ENCODE measurements at places on chromosomes 7 and 10.

- peaks cover 20% of the 10 kb centered on the region for H3K27me3 ChIP-seq
Observed at GRCh38 chr7:138935465-138936011, 45.7 kb downstream of the KIAA1549 start.

DNA sequence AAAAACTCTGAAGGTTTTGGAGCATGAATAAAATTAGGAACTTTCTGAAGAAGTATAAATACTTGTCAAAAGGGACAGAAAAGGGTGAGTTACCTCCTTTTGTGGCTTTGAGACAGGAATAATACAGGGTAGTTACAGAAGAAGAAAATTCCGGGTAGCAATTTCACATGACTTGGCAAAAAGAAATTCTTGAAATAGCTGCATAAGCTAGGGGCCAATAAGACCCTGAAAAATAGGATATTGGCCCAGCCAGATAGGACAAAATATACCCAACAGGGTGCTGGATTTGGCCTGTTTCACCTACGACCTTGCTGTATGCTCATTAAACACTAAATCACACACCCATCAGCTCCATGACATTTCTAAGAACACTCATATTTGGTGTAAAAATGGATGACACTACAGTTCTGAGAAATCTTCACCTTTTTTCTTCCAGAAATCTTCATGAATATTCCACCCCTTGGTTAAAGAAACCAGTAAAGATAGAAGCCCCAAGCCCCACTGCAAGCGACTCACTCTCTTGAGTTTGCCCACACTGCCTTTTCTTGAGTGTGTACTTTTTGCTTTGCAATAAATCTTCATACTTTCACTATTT is 362.7 kb downstream of the SEMA3D start:
- H3K36me3 ChIP-seq: no peaks in the 10 kb centered on the region
- no peak overlapping the region for H3K4me3 ChIP-seq
- H3K4me1 ChIP-seq: no peaks in the 10 kb centered on the region
- no peak for DNase-seq
- no peak overlapping the region for H3K27ac ChIP-seq

DNA sequence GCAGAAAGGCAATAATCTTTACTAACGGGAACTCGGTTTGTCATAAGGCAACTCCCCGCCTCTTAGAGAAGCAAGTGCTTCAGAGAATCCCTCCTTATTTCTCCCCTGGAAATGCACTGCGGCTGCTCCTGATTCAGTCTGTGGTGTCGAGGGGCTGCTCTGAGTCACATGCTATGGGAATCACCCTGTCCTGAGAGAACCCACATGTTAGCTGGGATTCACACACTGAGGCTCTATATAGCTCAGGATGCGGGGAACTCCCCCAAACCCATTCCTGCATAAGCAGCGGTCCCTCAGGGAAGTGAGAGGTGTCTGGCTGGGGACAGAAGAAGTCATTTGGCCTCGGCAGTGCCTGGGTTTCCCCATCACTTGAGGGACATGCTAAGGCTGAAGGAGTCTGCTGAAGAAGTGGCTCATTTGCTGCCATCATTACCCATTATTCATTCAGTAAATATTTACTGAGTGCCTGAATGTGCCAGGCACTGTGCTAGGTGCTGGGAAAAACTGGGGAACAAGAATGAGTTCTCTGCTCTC is 87.5 kb downstream of the ATXN7L1 start:
- H3K27ac ChIP-seq: no peak overlapping the region
- no peak overlapping the region for H3K4me3 ChIP-seq
- peaks cover 12% of the 10 kb centered on the region for H3K4me1 ChIP-seq
- H3K27me3 ChIP-seq: peaks cover 3% of the 10 kb centered on the region

- DNase-seq: no peak
- no peak overlapping the region for H3K4me3 ChIP-seq
- H3K27ac ChIP-seq: no peak overlapping the region
- peaks cover 3% of the 10 kb centered on the region for H3K4me1 ChIP-seq
Observed at GRCh38 chr7:95631527-95631926, 35.2 kb upstream of the PDK4 start.

DNA sequence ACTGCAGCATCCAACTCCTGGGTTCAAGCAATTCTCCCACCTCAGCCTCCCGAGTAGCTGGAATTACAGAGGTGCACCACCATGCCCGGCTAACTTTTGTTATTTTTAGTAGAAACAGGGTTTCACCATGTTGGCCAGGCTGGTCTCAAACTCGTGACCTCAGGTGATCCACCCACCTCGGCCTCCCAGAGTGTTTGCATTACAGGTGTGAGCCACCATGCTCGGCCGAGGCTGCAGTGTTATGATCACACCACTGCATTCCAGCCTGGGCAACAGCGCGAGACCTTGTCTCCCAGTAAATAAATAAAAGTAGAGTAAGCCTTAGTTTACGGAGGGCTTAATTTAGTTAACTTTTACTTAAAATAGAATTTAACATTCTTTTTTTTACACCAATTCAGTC is 23.7 kb upstream of the IGF2BP3 start:
- H3K27me3 ChIP-seq: no peaks in the 10 kb centered on the region
- H3K4me3 ChIP-seq: no peak overlapping the region
- peaks cover 7% of the 10 kb centered on the region for H3K4me1 ChIP-seq
- H3K27ac ChIP-seq: no peak overlapping the region
- H3K36me3 ChIP-seq: peaks cover 6% of the 10 kb centered on the region

GRCh38 chr10:88076027-88076880 is 212.8 kb downstream of the PTEN start:
- no peak for DNase-seq
- H3K4me1 ChIP-seq: peaks cover 6% of the 10 kb centered on the region
- H3K4me3 ChIP-seq: no peak overlapping the region
- no peak overlapping the region for H3K27ac ChIP-seq
- no peaks in the 10 kb centered on the region for H3K36me3 ChIP-seq

- peaks cover 8% of the 10 kb centered on the region for H3K4me1 ChIP-seq
- H3K27ac ChIP-seq: no peak overlapping the region
- H3K4me3 ChIP-seq: no peak overlapping the region
- H3K27me3 ChIP-seq: no peaks in the 10 kb centered on the region
- no peak for DNase-seq
- no peaks in the 10 kb centered on the region for H3K36me3 ChIP-seq
Observed at GRCh38 chr7:157656195-157656769, 319.5 kb downstream of the DNAJB6 start.

DNA sequence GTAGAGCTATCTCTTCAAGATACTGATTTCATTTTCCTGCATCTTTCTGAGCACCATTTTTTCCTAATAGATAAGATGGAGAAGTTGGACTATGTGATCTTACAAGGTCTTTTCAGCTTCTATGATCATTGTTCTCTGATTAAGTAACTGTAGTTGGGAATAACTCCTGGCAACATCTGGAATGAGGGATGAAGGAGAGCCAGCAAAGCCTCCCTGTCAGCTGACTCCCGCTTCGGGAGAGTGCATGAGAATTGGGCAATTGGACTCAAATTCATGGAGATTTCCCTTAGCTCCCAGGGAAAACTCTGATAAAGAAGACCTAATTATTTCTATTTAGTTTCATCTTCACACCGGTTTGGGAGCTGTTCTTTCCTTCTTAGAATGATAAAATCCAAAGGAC is 146.1 kb downstream of the CCDC71L start:
- no peak overlapping the region for H3K4me3 ChIP-seq
- no peaks in the 10 kb centered on the region for H3K36me3 ChIP-seq
- no peak for DNase-seq
- H3K4me1 ChIP-seq: no peaks in the 10 kb centered on the region

GRCh38 chr10:17394854-17395253 is 59.5 kb downstream of the ST8SIA6 start:
- H3K4me3 ChIP-seq: no peak overlapping the region
- no peak for DNase-seq
- H3K27me3 ChIP-seq: peaks cover 5% of the 10 kb centered on the region
- no peak overlapping the region for H3K27ac ChIP-seq
- no peaks in the 10 kb centered on the region for H3K36me3 ChIP-seq
- H3K4me1 ChIP-seq: no peaks in the 10 kb centered on the region

GRCh38 chr7:45644237-45644636 is 70.1 kb downstream of the ADCY1 start:
- no peaks in the 10 kb centered on the region for H3K27me3 ChIP-seq
- DNase-seq: no peak

GRCh38 chr7:78601728-78602127 is 803.2 kb downstream of the PHTF2 start:
- DNase-seq: no peak
- H3K4me3 ChIP-seq: no peak overlapping the region
- no peaks in the 10 kb centered on the region for H3K4me1 ChIP-seq

- no peak overlapping the region for H3K4me3 ChIP-seq
- no peak for DNase-seq
- peaks cover 14% of the 10 kb centered on the region for H3K27me3 ChIP-seq
Observed at GRCh38 chr7:36023033-36023560, 130.0 kb upstream of the EEPD1 start.

DNA sequence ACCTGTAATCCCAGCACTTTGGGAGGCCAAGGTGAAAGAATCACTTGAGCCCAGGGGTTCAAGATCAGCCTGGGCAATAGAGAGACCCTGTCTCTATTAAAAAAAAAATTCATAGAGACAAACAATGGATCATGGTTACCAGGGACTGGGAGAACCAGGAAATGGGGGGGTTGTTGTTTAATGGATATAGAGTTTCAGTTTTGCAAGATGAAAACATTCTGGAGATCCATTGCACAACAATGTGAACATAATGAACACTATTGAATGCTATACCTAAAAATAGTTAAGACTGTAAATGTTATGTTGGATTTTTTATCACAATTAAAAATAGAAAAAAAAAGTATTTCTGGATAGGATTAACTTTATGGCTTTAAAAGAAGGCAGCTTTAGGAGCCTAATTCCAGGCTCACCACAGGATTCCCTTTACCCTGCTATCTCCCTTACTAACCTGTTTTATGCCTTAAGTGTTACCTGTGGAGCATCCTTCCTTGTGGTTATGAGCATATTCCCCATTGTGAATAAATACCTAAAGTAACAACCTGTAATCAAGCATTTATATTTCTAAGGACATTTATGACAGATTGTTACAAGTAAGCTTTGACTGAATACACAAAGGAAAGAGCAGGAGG is 45.1 kb upstream of the SGCE start:
- H3K27me3 ChIP-seq: no peaks in the 10 kb centered on the region
- no peak overlapping the region for H3K27ac ChIP-seq
- no peaks in the 10 kb centered on the region for H3K36me3 ChIP-seq
- H3K4me1 ChIP-seq: no peaks in the 10 kb centered on the region
- no peak overlapping the region for H3K4me3 ChIP-seq
- DNase-seq: no peak

GRCh38 chr10:24370877-24371276 is 161.9 kb downstream of the KIAA1217 start:
- DNase-seq: no peak
- no peak overlapping the region for H3K27ac ChIP-seq
- no peak overlapping the region for H3K4me3 ChIP-seq
- no peaks in the 10 kb centered on the region for H3K4me1 ChIP-seq

DNA sequence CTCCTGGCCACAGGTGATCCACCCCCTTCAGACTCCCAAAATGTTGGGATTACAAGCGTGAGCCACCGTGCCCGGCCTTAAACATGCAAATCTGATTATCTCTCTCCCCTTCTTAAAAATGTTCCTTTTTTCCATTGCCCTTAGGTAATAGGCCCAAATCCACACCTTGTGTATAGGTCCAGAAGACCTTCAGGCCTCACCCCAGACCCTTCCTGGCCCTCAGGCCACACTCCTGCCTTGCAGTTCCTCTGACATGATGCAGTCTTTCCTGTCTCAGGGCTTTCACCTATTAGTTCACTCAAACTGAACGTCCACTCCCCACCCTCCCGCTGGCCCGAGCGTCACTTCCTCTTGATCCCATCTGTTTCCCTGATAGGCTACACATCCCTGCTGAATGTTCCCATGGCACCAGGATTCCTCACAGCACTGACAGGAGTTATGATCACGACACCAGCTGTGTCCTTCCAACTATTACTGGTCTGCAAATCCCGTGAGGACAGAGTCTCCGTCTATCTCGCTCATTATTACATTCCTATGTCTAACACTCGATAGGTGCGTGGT is 46.4 kb downstream of the DENND2A start:
- no peak overlapping the region for H3K4me3 ChIP-seq
- H3K4me1 ChIP-seq: peaks cover 4% of the 10 kb centered on the region
- no peaks in the 10 kb centered on the region for H3K36me3 ChIP-seq
- peaks cover 20% of the 10 kb centered on the region for H3K27me3 ChIP-seq
- no peak overlapping the region for H3K27ac ChIP-seq
- no peak for DNase-seq

- peak; percentile 33 for DNase-seq
- H3K27ac ChIP-seq: no peak overlapping the region
- H3K27me3 ChIP-seq: no peaks in the 10 kb centered on the region
- H3K4me3 ChIP-seq: no peak overlapping the region
Observed at GRCh38 chr7:102412548-102412947, 16.4 kb downstream of the PRKRIP1 start.

- no peak overlapping the region for H3K27ac ChIP-seq
- H3K36me3 ChIP-seq: no peaks in the 10 kb centered on the region
- no peaks in the 10 kb centered on the region for H3K27me3 ChIP-seq
- H3K4me3 ChIP-seq: no peak overlapping the region
Observed at GRCh38 chr10:71550628-71551027, 153.9 kb downstream of the CDH23 start.

All from activated T-helper 2 cell treated with anti-CD3 and anti-CD28 coated beads, Interferon-gamma antibody, Interleukin-2, Interleukin-4, amounts not matched to agents 10 μg/mL and 5 μg/mL and 100 μg/mL, durations not matched to agents 14 hours and 24 hours and 36 hours (primary cell).